ENCODE measurements at places on chromosomes 11 and 22.

DNA sequence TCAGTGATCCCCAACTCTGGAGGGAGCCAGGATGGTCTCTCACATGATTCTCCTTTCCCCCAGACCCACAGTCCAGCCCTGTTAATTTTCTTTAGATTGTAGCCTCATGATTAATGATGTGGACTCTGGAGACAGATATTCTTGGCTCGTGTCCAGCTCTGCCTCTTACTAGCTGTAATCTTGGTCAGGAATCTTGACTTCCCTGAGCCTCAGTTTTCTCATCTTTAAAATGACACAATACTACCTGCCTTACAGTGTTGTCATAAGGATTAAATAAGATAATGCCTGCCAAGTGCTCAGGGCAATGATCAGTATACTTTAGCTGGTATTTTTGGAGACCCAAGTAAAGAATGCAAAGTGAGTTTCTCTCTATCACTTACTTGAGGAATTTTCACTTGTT lies 60.0 kb downstream of the SPECC1L start:
- DNase-seq: no peak

DNA sequence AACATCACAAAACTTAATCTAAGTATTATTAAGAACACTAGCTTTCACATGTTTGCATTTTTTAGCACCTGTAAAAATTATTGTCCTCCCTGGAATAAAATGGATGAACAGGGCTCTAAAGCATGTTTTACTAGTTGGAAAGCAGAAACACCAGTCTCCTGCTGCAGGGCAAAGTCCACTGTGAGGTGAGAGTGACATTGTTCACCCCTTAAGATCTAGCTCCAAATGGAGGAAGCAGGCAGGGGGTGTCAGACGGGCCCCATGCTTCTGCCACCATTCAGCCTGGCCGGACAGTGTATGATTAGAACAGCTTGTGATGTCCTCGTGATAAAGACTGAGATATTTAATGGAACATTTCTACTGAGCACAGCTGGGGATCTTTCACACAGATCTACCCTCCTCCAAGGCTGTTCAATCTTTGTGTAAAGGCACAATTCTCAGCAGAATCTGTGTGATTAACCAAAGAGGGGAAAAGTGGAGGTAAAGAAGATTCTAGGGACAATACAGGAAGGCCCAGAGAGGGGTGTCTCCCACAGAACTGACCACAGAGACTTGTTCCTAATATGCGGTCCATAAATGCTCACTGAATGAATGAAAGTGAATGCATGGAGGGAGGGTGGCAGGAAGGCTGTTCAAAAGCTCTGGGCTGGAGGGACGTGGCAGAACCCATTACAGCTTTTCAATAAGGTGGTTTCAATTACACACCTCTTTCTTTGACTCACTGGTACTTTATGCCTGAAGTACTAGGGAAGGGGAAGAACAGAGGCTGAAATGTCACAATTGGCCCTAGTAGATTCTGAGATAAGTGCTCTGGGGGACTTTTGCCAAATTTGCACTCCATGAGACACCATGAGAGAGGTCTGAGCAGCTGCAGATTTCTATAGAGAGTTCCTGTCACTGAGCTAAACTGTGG lies 239.1 kb upstream of the ARHGAP20 start:
- no peak for DNase-seq

DNA sequence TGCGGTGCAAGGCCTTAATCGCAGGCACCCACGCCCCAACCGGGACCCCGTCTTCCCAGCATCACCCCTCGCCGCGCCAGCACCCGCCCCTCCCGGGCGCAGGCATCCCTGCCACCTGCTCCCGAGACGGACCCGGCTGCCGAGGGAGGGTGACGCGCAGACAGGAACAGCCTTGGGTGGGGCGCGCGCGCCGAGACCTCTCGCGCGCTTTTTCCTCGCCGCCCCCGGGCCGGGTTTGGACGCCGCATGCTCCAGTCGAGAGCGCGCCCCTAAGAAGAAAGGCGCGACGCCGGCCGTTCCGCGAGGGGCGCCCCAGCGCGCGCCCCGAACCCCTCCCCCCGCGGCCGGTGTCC lies 504 bp downstream of the CFL1 start:
- DNase-seq: no peak

- no peak for DNase-seq
Measured at GRCh38 chr11:18749681-18750319, 23.8 kb upstream of the IGSF22 start.

GRCh38 chr11:67279589-67280340 lies 9.3 kb upstream of the ANKRD13D start:
- DNase-seq: no peak

DNA sequence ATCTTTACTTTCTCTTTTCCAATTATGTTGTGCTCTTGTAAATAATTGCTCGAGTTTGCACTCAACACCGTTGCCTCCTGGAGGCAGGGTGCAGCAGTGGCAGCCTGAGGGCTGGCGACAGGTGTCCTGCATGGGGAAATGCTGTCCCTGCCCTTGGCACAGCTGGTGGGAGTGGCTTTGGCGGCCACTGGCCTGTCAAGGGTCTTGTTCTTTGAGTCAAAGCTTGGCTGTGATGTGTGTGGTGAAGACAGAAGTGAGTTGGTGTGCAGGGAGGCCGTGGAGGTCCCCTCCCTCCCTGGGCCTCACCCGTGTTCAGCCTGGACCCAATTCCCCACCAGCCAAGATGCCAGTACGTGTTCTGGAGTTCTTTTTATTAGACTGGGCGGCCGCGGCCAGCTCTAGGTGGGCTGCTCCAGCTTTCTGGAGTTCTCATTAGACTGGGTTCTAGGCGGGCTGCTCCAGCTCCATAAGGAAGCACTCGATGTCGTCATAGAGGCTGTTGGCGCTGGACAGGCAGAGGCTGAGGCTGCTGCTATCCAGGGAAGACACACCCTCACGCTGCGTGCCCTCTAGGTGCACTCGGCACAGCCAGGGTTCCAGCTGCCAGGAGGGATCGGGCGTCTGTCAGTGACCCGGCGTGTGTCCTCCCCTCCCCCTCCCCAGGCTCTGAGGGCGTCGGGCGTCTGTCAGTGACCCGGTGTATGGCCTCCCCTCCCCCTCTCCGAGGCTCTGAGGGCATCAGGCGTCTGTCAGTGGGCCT lies 3.4 kb downstream of the IRF7 start:
- DNase-seq: no peak

DNA sequence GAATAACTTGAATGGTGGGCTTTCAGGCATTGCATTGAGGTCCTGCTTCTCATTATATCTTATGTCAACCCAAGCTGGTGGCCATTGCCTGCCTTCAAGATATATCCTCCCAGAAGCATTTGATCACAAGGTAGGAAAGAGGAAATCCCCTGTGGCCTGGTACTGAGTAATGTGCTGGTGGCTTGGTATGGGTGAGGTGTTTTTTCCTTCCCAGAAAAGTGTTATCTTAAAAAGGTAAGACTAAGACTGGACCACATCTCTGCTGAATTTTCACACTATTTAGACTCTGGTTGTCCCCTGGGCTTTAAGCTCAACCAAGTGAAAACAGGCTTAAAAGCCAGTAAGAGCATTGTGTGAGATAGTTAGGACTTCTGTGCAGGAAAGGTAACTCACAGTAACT lies 3.7 kb downstream of the INSC start:
- DNase-seq: no peak

DNA sequence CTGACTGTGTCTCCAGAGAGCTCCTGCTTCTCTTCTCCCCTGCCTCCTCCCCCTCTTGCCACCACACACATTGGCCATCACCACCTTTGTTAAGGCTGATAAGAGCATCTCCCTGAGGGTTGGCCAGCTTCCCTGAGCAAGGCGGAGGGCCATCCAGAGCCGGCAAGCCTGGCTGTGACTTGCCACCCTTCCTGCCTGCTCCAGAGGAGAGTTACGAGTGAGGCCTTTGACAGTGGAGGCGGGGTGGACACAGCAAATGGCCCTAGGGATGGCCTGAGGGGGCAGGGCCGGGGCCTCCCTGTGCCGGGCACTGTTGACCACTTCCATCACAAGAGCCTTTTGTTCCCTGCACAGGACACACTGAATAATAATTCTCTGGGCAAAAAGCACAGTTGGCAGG lies 5.4 kb downstream of the FREY1 start:
- DNase-seq: no peak

- DNase-seq: no peak
Measured at GRCh38 chr11:38296211-38296776, 1698.3 kb upstream of the RAG2 start.

DNA sequence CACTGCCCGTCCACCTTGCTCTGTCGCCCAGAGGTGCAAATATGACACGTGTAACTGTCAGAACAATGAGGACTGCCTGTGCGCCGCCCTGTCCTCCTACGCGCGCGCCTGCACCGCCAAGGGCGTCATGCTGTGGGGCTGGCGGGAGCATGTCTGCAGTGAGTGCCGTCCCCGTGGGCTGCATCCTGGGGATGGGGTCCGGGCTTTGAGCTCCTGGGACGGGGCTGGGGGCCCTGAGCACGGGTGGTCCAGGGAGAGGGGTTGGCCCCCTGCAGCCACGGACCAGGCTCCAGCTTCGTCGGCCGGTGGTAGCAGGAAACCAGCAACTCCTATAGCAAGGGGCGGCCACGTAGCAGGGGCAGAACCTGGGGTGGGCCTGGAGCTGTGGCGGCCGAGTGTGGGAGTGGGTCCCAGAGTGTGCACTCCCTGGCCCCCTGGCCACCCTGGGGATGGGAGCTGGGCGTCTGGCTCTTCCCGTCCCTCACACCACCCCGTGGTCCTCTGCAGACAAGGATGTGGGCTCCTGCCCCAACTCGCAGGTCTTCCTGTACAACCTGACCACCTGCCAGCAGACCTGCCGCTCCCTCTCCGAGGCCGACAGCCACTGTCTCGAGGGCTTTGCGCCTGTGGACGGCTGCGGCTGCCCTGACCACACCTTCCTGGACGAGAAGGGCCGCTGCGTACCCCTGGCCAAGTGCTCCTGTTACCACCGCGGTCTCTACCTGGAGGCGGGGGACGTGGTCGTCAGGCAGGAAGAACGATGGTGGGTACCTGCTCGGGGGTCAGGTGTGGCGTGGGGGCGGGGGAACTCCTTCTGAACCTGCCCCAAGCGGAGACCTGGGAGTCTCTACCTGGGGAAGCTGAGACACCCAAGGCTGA lies 10.1 kb downstream of the MUC2 start:
- DNase-seq: no peak

GRCh38 chr11:122951211-122951610 lies 30.4 kb downstream of the BSX start:
- no peak for DNase-seq

DNA sequence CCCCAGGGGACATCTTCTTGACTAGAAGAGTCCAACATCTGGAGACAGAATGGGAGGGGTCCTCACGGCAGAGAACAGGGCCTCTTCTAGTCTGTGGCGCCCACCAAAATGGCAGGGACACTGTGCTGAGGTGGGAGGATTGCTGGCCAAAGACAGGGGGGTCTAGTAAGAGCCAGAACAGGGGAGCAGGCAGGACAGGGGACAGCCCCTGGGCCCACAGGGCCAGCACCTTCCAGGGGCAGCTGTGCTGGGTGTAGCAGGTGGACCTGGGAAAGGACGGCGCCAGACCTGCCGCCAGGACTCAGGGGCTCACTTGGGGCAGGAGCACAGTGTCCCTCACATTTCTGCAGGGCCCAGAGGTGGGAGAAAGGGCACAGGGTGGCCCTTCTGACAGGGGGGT lies 858 bp upstream of the APOBEC3A start:
- no peak for DNase-seq

DNA sequence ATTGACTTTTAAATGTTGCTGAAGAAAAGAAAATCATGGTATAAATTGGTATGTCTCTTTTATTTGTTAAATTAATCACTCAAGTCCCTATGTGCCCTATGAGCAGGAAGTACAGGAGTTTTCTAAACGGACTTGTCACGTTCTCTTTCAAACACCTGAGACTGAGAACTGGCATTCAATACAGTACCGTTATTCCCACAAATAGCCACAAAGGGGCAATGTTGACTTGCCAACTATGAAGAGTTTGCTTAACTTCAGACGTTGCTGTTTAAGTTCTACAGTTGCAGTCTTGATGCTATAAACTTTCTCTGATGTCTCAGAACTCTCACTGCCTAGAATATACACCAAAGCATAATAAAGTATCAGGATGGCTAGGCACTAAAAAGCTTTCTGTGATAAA lies 7.6 kb downstream of the OR56A1 start:
- DNase-seq: no peak

DNA sequence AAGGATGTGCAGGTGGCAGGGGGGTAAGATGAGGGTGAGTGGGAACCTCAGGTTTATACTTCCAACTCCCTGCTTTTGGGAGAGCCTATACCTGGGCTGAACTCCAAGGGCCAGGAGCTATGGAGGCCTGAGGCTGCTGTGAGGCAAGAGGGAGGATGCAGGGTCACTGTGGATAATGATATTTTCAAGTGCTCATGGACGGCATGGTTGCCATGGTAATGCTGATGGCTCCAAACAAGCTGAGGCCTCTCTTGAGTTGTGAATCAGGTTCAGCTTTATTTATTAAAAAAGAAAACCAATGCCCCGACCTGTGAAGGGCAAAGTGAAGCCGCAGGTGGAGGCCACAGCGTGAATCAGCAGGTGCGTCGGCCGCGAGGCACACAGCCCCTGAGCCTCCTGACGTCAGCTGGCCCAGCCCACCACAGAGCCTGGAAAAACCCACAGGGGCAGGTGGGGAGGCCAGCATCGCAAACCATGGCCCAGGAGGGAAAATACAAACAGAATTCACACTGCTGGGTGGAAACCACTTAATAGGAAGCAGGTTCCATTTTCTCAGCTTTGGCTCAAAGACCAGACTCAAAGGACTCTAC lies 17.4 kb upstream of the CREB3L1 start:
- no peak for DNase-seq

DNA sequence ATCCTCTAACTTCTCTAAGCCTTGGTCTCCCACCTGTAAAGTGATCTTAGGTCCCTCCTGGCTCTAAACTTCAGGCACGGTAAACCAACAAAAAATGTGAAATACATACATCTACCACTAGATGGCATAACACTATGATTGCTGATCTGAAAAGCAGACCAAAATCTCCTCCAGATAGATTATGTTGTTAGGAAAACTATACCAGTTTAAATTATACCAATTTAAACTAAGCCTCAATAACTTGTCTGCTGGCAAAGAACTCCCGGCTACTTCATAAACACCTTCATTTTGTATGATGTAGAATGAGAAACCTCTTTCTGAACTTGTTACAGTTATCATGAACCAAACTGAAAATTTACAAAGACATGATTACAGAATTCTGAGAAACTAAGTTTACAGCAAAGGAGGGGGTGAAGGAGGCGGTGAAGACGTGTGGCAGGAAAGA lies 85.9 kb downstream of the SBF2 start:
- DNase-seq: no peak

GRCh38 chr22:38228873-38229740 lies 27.3 kb downstream of the MAFF start:
- DNase-seq: no peak

GRCh38 chr11:60994541-60995080 lies 23.1 kb downstream of the CD6 start:
- no peak for DNase-seq

DNA sequence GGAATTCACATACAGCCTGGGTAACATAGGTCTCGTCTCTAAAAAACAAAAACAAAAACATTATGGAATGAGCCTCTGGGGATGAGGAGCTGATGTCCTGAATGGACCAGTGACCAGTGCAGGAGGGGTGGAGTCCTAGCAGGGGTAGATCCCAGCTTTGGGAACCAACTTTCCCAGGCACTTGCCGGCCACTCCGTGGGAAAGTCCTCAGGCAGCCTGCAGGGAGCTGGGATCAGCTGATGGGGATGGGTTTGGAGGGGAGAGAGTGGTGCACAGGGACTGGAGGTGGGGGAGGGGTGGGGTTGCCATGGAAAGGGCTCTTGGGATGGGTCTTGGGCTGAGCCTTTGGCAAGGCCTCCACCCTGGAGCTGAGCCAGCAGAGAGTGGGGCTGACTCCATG lies 19.1 kb downstream of the MGAT3 start:
- no peak for DNase-seq
